Left colon (tissue), 2 donors: ENCODE measurements at places on chromosomes 6 and 20.

DNA sequence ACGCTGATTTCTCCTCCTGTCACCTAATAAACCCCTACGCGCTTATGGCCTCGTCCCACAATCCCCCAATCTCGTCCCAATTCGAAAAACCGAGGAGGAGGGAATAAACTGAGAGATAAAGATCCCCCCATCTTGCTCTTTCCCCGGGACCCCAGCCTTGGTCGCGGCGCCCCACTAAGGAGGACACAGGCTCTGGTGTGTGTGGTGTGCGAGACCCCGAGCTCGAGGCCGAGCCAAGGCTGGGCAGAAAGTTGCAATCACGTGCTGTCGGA, 1.3 kb upstream of the NR2E1 start:
- no peak for DNase-seq

GRCh38 chr6:1613346-1613687, 3.6 kb downstream of the FOXC1 start:
- DNase-seq: no peak

DNA sequence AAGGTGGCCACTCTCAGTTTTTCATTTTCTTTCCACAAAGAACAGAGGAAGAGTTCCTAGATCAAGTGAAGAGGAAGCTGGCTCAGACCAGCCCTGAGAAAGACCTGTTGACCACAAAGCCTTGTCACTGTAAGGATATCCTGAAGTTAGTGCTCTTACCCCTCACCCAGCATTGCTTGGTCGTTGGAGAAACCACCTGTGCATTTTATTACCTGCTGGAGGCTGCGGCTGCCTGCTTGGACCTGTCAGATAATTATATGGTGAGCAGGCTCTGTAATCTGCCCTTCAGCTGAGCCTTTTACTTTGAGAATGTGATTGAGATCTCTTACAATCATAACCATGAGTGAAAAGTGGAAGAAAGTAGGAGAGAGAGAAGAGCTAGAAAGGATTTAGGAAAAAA, 21.9 kb downstream of the TREML1 start:
- no peak for DNase-seq

DNA sequence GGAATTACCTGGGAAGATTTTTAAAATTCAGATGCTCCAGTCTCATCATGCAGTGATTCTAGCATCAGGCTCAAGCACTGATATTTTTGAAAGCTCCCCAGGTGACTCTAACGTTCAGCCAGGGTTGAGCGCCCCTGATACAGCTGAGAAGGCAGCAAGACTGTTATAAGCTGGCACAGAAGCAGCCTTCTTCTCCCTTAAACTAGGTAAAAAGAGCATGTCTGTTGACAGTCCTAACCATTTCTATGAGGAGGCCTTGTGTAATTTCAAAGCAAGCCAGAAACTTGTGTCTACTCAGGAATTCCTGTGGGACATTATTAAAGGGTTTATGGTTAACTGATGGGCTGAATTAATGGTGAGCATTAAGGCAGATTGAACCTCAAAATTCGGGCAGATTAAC, 141.9 kb downstream of the PDE7B start:
- DNase-seq: no peak

GRCh38 chr20:33444797-33445560, 1.4 kb upstream of the SNTA1 start:
- DNase-seq: peak; percentile 51
